ENCODE measurements at places on chromosomes 16 and 17.
A peak's percentile ranks its signal among the peaks of the same experiment; 100 is the strongest.

GRCh38 chr17:1000597-1001461 lies 3.9 kb downstream of the TIMM22 start:
- no peak for DNase-seq

- no peak for DNase-seq
Measured at GRCh38 chr16:14354561-14355351, 275.3 kb downstream of the PARN start.

- DNase-seq, result no peak
Measured at GRCh38 chr16:29777576-29778350, at the start of gene ZG16. Gene ZG16 (plus strand): TSS chr16:29778256. CDS start chr16:29779267, 1,011 bp downstream.

DNA sequence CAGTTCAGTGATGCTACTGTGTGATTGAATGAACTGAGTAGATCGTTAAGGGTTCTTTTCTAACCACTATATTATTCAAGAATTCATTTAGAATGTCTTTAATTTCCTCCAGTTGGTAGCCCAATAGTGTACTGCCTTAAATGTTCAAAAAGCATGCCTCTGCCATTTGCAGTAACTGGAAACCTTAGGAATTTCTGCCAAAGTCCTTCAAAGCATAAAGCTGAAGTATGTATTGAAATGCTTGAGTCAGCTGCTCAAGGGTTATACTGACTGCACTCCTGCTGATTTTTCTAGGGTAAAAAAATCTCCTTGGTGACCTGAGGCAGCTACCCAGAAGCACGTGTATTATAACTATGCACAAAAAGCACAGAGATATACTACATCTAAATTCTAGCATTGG lies 56.5 kb downstream of the SNTB2 start:
- no peak for DNase-seq

- DNase-seq, result no peak
Measured at GRCh38 chr17:64358261-64358788, 32.3 kb downstream of the PECAM1 start.

DNA sequence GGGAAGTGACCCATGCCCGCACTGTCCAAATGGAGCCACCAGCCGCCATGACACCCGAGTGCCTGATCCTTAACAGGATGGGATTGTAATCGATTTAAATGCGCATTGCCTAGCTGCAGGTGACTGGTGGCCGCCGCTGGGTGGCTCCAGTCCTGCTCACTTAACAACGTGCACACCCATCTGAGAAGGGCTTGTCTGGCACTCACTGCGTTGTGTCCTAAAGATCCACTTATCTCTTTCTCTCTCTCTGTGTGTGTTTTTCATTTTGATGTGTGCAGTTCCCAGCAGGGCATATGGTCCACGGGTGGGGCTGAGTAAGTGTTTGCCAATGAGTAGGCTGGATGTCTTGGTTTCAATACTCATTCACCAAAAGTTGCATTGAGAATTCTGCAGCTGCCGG lies 80.6 kb downstream of the IRF8 start:
- no peak for DNase-seq

DNA sequence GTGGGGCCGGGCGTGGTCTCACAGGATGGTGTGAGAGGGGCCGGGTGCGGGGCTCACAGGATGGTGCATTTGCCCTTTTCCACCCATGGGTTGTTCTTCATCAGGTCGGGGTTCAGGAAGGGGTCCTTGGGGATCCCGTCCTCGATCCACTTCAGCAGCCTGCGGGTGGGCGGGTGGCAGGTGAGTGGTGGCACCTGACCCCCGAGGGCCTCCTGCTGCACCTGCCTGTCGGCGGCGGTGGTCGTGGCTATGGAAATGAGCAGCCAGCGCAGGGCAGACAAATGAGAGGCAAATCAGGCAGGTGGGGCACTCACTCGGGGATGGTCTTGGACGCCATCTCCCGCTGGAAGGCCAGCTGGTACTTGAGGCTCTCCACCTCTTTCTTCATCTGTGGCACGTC lies 1.9 kb downstream of the GNG13 start:
- DNase-seq, result no peak

GRCh38 chr17:82152114-82152513 lies 54.1 kb upstream of the FASN start:
- DNase-seq, result no peak

DNA sequence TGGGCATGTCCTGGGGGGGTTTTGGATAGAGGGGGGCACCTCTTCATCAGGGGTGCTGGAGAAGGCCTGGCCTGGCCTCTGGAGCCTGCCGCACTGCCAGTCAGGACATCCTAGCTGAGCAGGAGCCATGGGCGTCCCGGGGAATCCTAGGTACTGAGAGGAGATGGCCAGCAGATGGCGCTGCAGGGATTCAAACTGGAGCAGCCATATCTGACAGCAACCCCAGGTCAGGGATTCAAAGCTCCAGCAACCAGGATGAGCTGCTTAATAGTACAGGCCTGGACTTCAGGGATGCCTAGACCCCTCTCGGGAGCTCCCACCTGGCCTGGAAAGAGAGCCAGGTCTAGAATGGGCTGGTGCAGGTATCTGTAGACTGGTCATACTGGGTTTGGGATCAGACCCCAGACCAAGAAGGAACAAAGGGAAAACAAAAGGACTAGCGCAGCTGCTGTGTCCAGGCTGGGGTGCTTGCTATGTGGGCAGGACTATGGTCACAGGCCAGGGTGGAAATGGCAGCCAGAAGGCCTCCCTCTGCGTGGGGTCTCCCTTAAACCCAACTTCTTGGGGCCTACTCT lies 306.9 kb upstream of the RBFOX1 start:
- DNase-seq, result peak; percentile 58

DNA sequence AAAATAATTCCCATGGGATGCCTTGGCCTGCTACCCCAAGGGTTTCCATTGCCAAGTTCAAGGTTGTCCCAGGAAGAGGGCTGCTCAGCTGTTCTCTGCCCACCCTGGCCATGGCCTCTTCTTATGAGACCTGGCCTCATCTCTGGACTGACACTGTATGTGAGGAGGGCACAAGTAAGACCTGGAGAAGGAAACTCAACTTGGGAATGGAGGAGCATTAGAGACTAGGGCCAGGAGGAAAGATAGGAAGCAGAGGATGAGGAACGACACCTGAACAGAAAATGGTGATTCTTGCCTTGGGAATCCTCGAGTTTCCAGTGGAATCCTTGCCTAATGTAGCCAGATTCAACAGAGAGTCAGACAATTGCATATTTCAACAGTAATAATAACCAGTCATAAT lies 24.6 kb upstream of the GOSR2 start:
- DNase-seq, result no peak

All from Caki2 (cell line).